ENCODE measurements at places on chromosomes 16 and 17.

DNA sequence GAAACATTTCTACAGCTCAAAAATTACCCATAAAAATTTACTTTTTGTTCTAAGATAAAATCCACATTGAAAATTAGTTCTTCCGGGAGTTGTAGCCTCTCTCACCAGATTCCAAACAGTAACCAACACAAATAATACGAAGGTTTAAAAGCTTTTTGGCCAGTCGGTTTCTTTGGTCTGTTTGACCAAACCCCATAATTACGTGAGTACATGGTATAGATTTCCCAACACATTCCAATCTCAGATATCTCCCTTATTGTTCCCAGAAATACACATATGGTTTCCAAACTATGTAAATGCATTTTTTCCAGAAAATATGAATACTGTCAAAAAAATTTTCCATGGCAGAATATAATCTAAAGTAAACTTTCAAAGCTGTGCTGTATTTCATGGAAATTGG lies 722.0 kb downstream of the KCNJ2 start:
- no peak for DNase-seq

DNA sequence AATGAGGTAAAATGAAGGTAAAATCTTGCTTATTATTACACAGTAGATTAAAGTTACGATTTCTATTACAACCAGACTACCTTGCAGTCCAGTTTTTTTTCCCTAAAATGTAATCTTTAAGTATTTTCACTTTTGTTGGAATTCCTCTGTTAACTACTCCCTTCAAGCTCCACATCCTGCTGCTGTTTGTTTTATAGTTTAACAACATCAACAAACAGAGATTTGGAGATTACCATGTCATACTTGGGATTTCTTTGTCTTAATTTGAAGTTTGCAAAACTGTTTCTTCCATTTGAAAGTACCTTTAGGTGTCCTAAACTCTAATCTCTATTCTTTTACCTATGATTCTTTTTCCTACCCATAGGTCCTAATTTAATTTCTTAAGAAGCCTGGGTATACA lies 83.3 kb downstream of the ABHD15 start:
- DNase-seq = no peak

- DNase-seq = no peak
Measured at GRCh38 chr17:44921122-44921882, 6.0 kb upstream of the GFAP start.

GRCh38 chr16:3150346-3151218 lies 15.8 kb downstream of the ZNF213 start:
- DNase-seq = peak; percentile 97

GRCh38 chr17:1661045-1661444 lies 11.4 kb upstream of the RILP start:
- no peak for DNase-seq

- no peak for DNase-seq
Measured at GRCh38 chr16:27113341-27113841, 46.7 kb downstream of the C16orf82 start.

DNA sequence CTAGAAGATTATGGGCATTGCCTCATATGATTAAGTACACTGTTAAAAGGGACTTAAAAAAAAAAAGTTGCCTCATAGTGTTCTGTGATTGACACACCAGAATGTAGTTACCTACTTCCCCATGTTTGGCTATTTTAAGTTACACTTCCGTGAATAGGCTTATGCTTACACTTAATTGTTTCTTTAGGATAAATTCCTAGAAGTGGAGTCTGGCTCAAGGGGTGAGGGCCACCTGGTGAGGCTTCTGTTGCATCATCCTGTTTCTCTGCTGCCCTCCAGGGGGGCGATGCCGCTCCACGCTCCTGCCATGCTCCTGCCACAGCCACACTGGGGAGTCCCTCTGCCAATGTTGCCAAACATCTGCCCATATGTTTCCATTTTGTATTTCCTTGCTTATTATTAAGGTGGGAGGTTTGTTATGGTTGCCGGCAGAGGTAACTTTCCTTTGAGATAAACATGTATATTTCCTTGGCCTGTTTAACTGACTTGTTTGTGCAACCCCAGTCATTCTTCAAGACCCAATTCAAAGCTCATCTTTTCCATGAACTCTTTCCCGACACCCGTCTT lies 73.1 kb downstream of the KSR1 start:
- DNase-seq = peak; percentile 75

DNA sequence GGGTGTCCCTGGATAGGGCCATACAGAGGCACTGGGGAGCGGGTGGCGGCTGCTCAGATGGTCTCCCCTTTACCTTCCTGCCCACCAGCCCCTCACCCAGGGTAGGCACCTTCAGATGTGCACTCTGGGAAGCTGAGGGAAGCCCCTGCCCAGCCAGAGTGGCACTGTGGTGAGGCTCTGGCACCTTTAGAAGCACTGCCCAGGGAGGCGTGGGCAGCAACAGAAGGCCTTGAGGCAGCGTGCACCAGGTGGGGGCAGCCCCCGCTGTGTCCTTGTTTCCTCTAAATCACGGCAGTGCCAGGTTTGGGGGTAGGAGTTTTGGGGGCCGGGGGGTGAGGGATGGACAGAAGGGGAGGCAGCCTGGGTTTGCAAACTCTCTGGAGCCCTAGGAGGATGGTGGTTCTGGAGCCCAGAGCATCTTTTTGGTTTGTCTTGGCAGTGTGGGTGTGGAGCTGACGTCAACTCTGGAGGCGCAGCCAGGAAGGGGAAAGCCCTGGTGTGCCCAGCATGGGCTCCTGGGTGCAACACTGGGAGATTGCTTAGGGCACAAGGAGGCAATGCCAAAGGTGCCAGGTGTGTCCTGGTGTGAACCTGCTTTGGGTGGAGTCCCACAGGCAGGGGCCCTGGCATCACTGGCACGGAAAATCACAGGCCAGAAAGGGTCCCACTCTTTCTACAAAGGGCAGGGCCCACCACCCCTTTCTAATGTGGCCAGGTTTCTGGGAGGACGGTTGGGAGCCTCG lies 23.1 kb upstream of the CDC42EP4 start:
- DNase-seq = no peak

DNA sequence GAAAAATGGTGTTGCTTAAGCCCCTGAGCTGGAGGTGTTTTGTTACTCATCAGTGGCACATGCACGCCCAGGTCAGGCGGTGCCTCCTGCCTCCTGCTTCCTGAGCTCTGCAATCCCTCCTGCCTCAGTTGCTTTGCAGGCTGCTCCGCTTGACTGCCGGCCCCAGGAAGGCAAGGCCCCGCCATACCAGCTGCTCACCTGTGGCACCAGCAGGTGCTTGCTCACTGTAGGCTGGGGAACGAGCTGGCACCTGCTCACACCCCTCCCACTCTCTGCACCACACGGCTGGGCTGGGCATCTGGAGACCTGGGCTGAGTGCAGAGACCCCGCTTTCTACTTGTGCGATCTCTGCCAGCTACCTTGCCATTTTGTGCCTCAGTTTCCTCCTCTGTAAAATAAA lies 200.2 kb downstream of the RBFOX3 start:
- no peak for DNase-seq

Data from CD14-positive monocyte (primary cell).